Smooth muscle cell of trachea (primary cell): ENCODE measurements at places on chromosomes 1 and 21. TPM values are rescaled to one million over a fixed set of nuclear protein-coding genes. Genes with fewer than 3 reads are reported as not detected.

Gene PROK1
- not detected in 2 replicates for total RNA-seq

Gene ZNF695
- 1.7 and 2.0 TPM in 2 replicates for total RNA-seq

Gene TFAP2E
- 0.33 and 0.44 TPM in 2 replicates for total RNA-seq

Gene NUF2
- 3.5 and 29.7 TPM in 2 replicates for total RNA-seq

Gene OLIG2
- not detected in 2 replicates for total RNA-seq

Gene GREM2
- 5.5 and 7.7 TPM in 2 replicates for total RNA-seq

Gene TRAF3IP3
- not detected in 2 replicates for total RNA-seq

Gene FAAH
- 0.15 and 1.8 TPM in 2 replicates for total RNA-seq

Gene SIM2
- total RNA-seq = 0.17 TPM in 1 of 2 replicates, not detected in the other

Gene FALEC
- 1.5 TPM in 1 of 2 replicates, not detected in the other for total RNA-seq

Gene HES5
- total RNA-seq = not detected in 2 replicates

Gene SYDE2
- 4.9 and 5.6 TPM in 2 replicates for total RNA-seq

Gene HECTD3
- total RNA-seq = 36.6 and 48.6 TPM in 2 replicates

Gene CDCA8
- total RNA-seq = 1.5 and 16.4 TPM in 2 replicates

Gene SLC35D1
- total RNA-seq = 14.9 and 18.2 TPM in 2 replicates

Gene GBP2
- total RNA-seq = 47.7 and 60.5 TPM in 2 replicates

Gene NTNG1
- total RNA-seq = 5.0 and 11.6 TPM in 2 replicates

Gene B3GALT5
- total RNA-seq = 0.15 and 0.17 TPM in 2 replicates

Gene SDC3
- total RNA-seq = 15.6 and 38.9 TPM in 2 replicates

Gene SDE2
- 15.3 and 15.5 TPM in 2 replicates for total RNA-seq

Gene C1orf216
- 19.5 and 20.9 TPM in 2 replicates for total RNA-seq

Gene KAZN
- 3.3 and 7.3 TPM in 2 replicates for total RNA-seq
